ENCODE measurements at places on chromosomes 7 and 10. TPM values are rescaled to one million over a fixed set of nuclear protein-coding genes. Genes with fewer than 3 reads are reported as not detected.

Gene GPR26
- not detected for total RNA-seq

Gene SLC18A2
- total RNA-seq = 1.4 TPM

Gene SAMD9L
- 5.3 TPM for total RNA-seq

Gene ACTA2
- total RNA-seq = 3,304 TPM

Gene MACC1
- total RNA-seq = not detected

Gene PMPCB
- 62.1 TPM for total RNA-seq

Gene SLK
- 73.1 TPM for total RNA-seq

Gene FAM25A
- total RNA-seq = not detected

Gene BLNK
- 2.2 TPM for total RNA-seq

- no peak overlapping the region for H3K4me3 ChIP-seq
- no peaks in the 10 kb centered on the region for H3K4me1 ChIP-seq
Observed at GRCh38 chr7:148391591-148391990, 199.0 kb upstream of the C7orf33 start.

DNA sequence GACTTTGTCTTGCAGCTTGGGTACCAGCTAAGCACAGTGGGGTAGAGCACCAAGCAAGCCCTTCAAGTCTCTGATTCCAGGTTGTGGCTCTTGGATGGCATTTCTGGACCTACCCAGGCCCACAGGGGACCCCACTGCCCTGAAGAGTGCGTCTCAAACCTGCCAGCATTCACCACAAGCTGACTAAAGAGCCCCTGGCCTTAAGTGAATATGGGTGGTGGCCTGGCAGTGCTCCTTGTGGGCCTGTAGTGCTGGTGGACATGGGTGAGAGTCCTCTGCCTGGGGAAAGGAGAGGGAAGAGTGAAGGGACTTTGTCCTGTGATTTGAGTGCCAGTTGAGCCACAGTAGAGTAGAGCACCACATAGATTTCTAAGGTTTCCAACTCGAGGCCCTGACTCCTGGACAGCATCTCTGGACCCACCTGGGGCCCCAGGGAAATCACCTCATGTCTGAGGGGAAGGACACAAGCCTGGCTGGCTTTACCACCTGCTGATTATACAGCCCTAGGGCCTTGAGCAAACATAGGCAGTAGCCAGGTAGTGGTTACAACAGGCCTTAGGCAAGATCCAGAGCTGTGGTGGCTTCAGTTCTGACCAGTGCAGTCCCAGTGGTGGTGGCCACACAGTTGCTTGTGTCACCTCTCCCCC is 23.7 kb downstream of the GSDME start:
- H3K27ac ChIP-seq = no peak overlapping the region
- no peaks in the 10 kb centered on the region for H3K36me3 ChIP-seq
- H3K4me3 ChIP-seq = no peak overlapping the region

DNA sequence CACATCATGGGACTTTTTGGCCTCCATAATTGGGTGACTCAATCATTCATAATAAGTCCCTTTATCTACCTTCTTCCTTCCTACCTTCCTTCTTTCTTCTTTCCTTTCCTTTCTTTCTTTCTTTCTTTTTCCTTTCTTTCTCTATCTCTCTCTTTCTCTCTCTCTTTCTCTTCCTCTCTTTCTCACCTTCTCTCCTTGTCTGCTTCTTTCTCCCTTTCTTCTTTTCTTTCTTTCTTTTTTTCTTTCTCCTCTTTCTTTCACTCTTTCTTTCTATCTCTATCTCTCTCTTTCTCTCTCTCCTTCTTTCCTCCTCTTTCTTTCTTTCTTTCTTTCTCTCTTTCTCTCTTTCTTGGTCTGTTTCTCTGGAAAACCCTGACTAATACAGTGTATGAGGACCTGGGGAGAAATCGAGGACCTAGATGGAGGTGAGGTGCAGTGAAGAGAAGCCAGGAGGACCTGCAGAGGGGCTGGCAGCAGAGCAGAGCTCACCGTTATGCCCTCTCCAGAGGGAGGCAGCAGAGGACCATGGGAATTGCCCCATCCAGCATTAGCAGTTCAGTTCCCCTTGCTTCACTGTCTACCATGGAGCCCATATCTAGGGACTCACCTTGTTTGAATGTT is 52.7 kb upstream of the BTRC start:
- no peaks in the 10 kb centered on the region for H3K36me3 ChIP-seq
- peaks cover 40% of the 10 kb centered on the region for H3K27me3 ChIP-seq
- DNase-seq = no peak
- H3K4me1 ChIP-seq = no peaks in the 10 kb centered on the region

- H3K4me3 ChIP-seq = peak overlapping the region; percentile 79
- DNase-seq = no peak
- H3K36me3 ChIP-seq = no peaks in the 10 kb centered on the region
- peak overlapping the region; percentile 88 for H3K27ac ChIP-seq
Observed at GRCh38 chr7:63925262-63925625, 73.4 kb upstream of the ZNF722 start.

DNA sequence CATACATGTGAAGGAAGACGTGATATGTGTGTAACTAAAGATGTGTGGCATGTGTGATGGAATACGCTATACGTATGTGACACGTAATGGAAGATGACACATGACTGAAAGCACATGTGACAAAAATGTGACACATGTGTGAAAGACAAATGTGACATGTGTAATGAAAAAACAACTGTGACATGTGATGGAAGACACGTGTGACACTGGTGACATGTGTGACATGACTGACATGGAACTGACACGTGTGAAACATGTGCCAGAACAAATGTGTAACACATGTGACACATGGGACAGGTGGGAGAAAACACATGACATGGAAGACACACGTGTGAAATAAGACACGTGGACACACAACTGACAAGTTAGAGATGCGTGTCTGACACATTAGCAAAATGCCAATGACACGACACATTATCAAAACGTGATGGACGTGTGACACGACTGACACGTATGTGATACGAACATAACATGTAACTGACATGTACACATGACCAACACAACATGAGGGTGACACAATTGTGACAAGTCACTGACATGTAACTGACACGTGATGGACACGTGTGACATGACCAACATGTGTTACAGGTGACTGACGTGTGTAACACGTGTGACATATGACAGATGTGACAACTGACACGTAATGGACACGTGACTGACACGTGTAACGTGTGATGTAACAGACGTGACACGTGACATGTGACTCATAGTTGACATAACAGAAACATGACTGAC is 24.4 kb downstream of the CRPPA start:
- H3K36me3 ChIP-seq = no peaks in the 10 kb centered on the region
- no peak overlapping the region for H3K27ac ChIP-seq
- H3K27me3 ChIP-seq = no peaks in the 10 kb centered on the region
- H3K4me1 ChIP-seq = no peaks in the 10 kb centered on the region

DNA sequence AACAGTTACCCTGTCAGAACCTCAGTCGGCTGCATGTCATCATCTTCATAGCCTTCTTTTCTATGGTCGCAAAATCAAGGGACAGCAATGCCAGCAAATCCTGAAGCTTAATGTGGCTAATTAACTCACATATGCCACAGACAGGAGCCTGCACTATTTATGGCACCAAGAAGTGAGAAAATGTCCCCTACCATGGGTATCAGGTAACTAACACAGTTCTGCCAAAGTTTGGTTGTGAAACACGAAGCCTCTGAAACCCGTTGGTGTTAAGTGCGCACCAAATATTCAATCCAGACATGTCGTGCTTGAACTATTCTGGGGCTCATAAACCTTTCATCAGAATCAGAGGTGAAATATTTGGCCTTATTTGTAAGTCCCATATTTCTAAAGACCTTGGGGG is 63.3 kb downstream of the EVX1 start:
- no peak for DNase-seq
- no peaks in the 10 kb centered on the region for H3K36me3 ChIP-seq
- no peak overlapping the region for H3K4me3 ChIP-seq
- no peaks in the 10 kb centered on the region for H3K27me3 ChIP-seq

DNA sequence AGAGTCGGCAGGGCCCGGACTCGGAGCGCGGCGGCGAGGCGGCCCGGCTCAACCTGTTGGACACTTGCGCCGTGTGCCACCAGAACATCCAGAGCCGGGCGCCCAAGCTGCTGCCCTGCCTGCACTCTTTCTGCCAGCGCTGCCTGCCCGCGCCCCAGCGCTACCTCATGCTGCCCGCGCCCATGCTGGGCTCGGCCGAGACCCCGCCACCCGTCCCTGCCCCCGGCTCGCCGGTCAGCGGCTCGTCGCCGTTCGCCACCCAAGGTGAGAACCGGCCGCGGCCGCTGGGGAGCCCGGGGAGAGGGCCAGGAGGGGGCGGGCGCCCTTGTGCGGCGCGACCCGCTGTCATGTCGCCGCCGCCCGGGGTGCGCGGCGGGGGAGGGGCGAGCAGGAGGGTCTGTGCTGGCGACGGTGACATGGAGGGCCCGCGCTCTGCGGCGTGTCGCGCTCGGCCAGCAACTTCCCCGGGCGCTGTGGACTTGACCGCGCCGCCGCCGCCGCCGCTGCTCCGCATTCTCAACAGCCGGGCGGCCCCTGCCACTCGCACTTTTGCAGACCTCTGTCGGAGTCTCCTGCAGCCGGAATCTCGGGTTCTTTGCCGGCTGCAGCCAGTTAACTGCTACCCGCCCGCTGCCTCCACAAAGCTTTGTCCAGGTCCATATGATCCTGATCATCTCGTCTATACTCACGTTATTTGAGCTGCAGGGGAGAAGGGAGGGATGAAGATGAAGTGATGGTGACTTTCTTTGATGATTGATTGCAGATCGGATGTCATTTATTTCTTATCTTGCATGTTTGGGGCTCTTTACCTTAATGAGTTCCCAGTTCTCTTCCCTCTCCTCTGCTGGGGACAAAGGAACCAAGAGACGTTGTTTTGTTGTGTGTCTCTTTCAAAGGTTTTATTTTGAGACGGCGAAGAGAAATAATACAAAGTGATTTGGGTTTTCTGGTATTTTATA is 869 bp downstream of the TRIM24 start:
- peak; percentile 71 for DNase-seq
- no peaks in the 10 kb centered on the region for H3K27me3 ChIP-seq
- no peaks in the 10 kb centered on the region for H3K36me3 ChIP-seq
- H3K4me1 ChIP-seq = peaks cover 9% of the 10 kb centered on the region
- H3K4me3 ChIP-seq = peak overlapping the region; percentile 96
- H3K27ac ChIP-seq = peak overlapping the region; percentile 95
